ENCODE measurements at places on chromosomes 1 and 21.

DNA sequence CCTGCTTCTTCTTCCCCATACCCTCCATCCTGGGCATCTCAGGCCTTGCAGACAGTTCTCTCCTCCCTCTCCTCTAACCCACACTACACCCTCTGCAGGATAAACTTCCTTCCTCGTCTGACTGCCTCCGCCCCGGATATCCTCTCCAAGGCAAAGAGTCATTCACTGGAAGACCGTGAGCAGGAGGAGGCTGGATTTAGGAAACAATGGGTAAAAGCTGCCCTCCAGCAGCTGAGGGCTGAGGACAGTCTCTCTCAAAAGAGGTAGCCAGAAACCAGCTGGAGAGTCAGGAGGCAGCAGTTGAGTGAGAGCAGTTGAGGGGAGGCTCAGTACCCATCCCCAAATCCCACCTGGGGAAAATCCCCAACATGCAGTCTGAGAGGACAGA is 1.4 kb downstream of the CSRP1 start:
- DNase-seq = no peak

- DNase-seq = peak; percentile 27
Measured at GRCh38 chr1:172144445-172145061, 275.9 kb upstream of the C1orf105 start.

- DNase-seq = no peak
Measured at GRCh38 chr1:40646315-40646714, 19.2 kb downstream of the RIMS3 start.

DNA sequence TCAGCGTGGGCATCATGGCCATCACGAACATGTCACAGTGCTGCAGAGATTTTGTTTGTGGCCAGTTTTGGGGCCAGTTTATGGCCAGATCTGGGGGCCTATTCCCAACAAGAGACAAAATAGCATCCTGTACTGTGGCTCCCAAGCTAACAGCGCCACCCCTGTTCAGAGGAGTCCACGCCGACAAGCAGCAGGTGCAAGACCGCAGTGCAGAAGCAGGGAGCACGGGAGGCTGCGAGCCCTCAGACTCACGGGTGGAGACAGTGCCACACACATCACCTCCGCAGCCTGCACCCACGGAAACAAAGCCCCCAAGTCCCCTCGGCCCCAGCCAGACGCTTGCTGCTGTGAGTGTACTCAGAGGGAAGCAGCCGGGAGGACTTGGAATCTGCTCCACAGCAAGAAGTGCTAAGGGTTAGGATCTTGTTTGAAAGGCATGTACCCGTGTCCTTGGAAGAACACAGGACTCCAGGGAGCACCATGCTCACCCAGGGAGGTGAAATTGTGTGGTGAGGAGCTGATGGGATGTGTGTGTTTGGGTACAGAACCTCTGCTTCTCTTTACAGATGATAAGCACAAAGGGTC is 7.1 kb downstream of the TCP10L start:
- DNase-seq = no peak
